Mammary epithelial cell (primary cell): ENCODE measurements at places on chromosomes 5 and 9.

DNA sequence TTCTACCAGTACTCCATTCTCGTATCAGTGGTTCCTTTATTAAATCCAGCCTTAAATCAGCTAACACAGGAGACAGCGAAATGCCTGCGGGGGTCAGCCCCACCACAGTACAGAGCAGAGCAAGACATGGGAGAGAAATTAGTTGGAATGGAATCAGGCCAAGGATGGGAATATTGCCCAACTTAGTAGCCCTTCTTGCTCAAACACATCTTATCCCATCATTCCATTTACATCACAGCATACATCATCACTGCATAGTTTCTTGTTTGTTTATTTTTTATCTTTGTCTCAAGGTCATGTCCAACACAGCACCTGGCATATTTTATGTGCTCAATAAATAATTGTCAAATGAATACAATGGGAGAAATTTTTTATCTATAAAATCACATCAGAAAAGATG is 34.3 kb upstream of the DAB2 start:
- no peak for DNase-seq

DNA sequence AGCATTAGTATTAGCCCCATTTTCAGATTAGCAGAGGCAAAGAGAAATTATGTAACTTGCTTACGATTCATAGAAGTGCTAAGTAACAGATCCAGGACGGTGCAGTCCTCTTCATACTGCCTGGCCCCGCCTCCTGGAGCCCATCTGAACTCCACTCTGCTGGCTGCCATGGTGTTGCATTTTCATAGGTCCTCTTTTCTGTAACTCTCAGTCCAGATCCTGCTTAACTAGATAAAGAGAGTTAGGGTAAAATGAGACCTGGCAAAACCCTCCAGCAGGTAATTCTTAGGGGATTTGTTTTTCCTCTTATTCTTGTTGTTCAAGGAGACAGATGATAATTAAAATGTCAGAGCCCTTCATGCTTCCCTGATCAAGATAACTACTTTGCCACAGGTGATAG is 135.1 kb upstream of the EFNA5 start:
- no peak for DNase-seq

DNA sequence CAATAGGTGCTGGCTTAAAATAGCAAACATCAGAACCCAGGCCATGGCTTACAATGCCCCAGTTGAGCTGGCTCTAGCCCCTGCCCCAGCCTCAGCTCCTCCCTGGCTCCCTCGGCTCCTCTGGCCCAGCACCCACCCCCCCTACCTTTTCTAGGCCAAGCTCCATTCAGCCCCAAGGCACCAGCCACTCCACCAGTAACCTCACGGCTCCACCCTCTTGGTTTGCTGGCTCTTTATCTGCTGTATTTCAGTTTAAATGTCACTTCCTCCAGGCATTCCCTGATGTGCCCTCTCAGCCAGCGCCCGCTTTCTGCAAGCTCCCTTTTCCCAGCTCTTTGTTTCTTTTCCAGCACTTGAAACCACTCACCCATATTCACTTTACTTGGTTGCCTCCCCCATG is 10.6 kb downstream of the C1QTNF2 start:
- DNase-seq: no peak

GRCh38 chr5:180088561-180088960 is 17.0 kb upstream of the RNF130 start:
- no peak for DNase-seq

DNA sequence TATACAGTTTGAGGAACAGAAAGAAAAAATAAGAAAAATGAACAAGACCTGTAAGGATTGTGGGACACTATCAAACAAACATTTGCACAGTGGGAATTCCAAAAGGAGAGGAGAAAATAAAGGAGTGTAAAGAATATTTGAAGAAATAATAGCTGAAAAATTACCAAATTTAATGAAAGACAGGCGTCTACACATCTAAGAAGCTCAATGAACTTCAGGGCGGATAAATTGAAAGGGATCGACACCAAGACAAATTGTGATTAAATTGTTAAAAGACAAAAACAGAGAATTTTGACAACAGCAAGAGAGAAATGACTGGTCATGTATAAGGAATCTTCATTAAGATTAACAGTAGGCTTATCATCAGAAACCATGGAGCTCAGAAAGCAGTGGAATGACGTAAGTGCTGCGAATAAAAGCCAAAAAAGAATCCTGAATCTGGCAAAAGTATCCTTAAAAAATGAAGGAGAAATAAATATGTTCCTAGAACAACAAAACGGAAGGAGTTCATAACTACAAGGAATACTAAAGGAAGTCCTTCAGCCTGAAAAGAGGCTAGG is 3.5 kb upstream of the SLC38A9 start:
- DNase-seq: no peak

- DNase-seq: no peak
Measured at GRCh38 chr5:58327289-58327688, 132.6 kb downstream of the PLK2 start.

DNA sequence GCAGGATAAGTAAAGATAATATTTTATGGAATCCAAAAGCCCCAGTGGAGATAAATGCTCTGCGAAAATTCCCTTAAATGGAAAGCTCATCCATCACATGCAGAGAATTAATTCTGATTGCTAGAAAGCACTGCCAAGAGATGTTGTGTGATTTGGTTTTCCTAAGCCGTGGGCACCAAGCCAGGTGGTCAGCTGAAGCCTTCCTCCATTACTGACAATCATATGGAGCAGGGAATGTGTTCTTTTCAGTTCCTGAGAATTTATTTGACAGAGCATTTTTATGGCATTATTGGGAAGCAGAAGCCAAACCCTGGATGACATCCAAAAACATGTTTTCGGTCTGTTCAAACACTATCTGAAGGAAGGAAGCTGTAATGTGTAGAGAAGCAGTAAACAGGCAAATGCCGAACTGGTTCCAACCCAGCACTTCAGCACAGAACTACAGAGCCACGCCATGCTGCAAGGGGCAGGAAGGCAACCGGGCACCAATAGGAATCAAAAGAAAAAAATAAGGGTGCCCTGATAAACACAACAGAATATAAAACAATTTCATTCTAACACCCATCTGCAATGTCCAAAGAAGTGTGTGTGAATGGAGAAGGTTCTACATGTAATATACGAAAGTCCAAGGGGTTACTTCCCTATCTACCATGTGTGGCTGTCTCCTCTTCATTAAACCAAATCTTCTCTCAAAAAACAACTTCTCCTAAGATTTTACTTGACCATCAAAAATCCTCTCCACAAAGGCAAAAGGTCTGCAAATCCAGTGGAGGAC is 12.3 kb downstream of the ARSB start:
- no peak for DNase-seq

- DNase-seq: no peak
Measured at GRCh38 chr5:37478121-37478894, 99.2 kb downstream of the WDR70 start.

DNA sequence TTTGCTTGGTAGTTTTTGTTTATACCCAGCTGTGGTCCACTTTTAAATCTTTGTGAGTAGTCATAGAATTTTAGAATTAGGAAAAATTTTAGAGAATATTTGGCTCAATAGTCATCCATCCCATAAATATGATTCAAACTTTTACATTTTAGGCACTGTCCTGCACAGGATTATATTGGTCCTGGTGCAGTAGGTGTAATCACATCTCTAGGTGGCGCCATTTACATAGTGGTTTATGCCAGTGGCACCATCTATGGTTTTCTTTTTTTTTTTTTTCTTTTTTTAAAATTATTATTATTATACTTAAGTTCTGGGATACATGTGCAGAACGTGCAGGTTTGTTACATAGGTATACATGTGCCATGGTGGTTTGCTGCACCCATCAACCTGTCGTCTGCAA is 260.7 kb upstream of the KCNN2 start:
- DNase-seq: peak; percentile 17

DNA sequence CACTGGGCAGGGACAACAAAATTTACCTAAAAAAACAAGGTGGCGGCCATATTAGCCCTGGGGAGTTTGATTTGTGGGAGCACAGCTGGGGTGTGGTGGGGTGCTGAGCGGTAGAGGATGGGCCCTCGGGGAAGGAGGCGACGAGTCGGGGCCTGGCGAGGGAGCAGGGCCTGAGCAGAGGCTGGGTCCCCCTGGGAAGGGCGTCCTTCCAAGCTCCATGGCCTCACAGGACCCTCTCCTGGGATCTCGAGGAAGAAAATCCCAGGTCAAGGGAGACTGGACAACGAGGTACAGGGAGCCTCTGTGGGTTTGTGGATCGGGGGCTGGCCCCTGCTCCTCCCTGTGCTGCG is 165.5 kb downstream of the CACNA1B start:
- no peak for DNase-seq

- no peak for DNase-seq
Measured at GRCh38 chr9:33697171-33697570, 98.2 kb upstream of the PRSS3 start.

GRCh38 chr9:113183956-113184488 is 33.2 kb downstream of the SLC31A2 start:
- peak; percentile 34 for DNase-seq

- no peak for DNase-seq
Measured at GRCh38 chr9:84709056-84709455, 39.5 kb downstream of the NTRK2 start.

GRCh38 chr5:145978708-145979107 is 42.3 kb downstream of the SH3RF2 start:
- no peak for DNase-seq

DNA sequence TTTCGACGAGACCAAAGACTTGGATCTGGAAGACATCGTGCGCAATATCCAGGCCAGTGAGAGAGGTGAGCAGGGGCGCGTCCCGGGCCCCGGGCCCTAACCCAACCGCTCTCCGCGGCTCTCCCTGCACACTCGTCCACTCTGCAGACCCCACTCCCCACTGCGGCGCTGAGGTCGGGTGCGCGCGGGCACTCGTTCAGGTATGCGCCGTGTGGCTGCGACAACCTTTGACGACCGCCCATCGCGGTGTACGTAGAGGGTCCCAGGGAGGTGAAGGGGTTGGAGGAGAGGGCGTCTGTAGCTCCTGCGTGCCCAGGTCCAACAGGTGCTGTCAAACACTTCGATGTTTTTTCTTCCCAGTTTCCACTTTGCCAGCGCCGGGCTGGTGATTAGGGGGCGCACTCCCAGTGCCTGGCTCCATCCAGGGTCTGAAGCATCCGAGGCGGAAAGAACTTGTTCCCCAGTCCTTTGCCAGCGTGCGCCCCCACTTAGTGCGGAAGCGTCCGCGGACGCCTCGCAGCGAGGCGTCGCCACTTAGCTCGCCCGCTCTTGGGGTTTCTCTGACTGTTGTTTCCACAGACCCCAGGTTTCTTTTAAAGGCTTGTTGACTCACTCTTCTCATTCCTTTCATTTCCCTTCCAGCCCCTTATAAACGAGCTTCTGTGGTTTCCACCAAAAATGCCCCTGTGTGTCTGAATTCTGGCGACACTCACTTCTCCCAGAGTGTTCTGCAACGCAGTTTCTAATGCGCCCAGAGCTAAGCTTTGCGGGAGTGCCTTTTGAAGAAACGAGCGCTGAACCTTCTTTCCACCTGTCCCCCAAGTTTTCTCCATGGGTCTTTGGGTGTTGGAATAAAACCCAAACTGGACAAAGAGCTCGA is 1.6 kb downstream of the NPR3 start:
- DNase-seq: no peak

GRCh38 chr5:68446487-68446894 is 230.9 kb downstream of the PIK3R1 start:
- DNase-seq: no peak

DNA sequence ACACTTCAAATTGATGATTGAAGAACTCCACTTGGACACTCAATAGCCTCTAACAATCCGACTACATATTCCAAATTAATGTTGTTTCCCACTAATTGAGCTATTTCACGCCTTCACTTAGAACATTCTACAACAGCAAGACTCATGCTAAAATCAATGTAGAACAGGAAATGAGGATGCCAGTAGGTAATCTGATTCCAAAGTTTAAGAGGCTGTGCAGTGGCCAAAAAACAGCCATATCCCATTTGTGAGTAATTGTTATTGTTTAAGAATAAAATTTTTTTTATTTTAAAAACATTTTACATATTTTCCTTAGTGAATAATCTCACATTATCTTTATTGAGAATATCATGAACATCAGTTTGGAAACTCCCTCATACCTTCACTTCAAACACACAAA is 35.7 kb upstream of the GHR start:
- no peak for DNase-seq

DNA sequence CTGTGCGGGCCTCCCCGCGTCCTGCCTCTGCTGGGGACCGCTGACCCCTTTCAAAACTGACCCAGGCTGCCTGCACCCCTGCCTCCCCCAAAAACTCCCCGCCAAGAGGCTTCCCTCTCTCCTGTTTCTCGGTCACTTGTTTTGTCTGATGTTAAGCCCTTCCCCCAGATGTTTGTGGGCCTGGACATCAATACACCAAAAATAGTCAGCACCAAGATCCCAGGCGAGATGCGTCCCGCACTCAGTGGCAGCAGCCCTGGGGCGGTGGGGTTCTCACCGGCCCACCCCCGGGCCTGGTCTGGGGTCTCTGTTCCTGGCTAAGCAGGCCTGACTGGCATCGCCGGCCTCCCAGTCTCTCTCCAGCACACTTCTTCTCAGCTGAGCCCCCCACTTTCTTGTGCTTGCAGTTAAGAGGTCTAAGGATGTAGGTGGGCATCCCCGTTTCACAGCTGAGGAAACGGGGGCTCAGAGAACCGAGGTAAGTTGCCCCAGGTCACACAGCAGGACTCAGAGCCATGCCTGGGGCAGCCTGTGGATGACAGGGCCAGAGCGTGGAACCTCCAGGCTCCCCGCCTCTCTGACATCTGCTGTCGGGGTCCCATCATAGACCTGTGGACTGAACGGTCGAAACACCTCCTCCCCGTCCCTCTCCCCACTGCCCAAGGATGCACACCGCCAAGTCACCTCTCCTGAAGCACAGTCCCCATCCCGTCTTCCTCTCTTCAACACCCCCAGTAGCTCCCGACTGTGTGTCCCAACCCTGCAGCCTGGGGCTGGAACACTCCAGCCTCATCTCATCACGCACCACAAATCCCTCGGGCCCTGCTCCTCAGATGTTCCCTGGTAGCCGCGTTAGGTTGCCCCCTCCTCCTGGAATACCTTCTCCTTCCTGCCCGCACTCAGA is 16.8 kb downstream of the FIBCD1 start:
- no peak for DNase-seq

GRCh38 chr5:170151097-170151831 is 45.6 kb downstream of the FOXI1 start:
- peak; percentile 87 for DNase-seq

- no peak for DNase-seq
Measured at GRCh38 chr9:38355115-38355514, 37.4 kb upstream of the ALDH1B1 start.

DNA sequence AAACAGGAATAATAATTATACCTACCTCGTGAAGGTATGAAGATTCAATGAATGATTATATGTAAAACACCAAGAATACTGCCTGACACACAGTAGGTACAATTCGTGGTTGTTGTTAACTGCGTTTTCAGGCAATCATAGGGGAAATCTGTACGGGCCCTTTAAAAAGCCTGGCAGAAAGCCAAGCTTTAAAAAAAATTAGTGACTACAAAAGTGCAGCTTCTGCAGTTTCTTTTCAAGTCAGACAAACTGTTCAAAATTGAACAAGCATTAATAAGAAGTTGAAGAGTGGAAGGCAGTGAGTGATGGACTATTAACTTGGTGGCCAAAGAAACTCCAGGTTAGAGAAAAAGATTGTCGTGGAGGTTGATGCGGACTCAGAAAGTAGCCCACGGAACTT is 85.9 kb upstream of the TRIO start:
- no peak for DNase-seq
